Activated CD4-positive, alpha-beta T cell treated with anti-CD3 and anti-CD28 coated beads, Interleukin-2, amount 10 ng/mL, durations not matched to agents 24 days and 14 days (primary cell): ENCODE measurements at places on chromosomes 12 and 14. TPM values are rescaled to one million over a fixed set of nuclear protein-coding genes. Genes with fewer than 3 reads are reported as not detected.

- DNase-seq = no peak
Measured at GRCh38 chr12:62866451-62867082, 68.4 kb downstream of the PPM1H start.

Gene TOGARAM1
- 7.6 and 7.9 TPM in 2 replicates for total RNA-seq

DNA sequence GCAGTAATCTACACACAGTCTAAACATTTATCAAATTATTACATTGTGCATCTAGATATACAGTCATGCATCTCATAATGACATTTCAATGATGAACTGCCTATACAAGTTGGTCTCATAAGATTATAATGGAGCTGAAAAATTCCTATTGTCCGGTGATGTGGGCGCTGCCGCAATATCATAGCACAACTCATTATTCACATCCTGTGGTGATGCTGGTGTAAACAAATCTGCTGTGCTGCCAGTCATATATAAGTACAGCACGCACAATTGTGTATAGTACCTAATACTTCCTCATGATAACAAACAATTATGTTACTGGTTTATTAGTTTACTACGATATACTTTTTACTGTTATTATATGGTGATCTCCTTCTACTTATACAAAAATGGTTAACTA lies 768.8 kb upstream of the NOVA1 start:
- no peak for DNase-seq

DNA sequence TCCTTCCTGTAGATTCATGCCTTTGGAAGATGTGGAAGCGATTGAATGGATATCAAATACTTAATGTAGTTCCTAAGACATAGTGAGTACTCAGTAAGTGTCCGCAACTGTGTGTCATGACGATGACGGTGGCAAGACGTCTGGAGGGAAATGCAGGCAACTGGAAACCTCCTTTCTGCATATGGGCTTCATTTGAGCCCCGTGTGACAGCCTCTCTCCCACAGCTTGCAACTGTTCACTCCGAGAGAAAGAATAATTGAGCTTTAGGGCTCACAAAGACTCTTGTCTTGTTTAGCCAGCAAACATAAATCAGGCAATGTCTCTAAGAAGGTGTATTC lies 6.9 kb downstream of the CFAP251 start:
- DNase-seq = no peak

- no peak for DNase-seq
Measured at GRCh38 chr12:22856178-22856577, 231.2 kb downstream of the ETNK1 start.

- DNase-seq = no peak
Measured at GRCh38 chr12:25364529-25365339, 114.0 kb upstream of the KRAS start.

DNA sequence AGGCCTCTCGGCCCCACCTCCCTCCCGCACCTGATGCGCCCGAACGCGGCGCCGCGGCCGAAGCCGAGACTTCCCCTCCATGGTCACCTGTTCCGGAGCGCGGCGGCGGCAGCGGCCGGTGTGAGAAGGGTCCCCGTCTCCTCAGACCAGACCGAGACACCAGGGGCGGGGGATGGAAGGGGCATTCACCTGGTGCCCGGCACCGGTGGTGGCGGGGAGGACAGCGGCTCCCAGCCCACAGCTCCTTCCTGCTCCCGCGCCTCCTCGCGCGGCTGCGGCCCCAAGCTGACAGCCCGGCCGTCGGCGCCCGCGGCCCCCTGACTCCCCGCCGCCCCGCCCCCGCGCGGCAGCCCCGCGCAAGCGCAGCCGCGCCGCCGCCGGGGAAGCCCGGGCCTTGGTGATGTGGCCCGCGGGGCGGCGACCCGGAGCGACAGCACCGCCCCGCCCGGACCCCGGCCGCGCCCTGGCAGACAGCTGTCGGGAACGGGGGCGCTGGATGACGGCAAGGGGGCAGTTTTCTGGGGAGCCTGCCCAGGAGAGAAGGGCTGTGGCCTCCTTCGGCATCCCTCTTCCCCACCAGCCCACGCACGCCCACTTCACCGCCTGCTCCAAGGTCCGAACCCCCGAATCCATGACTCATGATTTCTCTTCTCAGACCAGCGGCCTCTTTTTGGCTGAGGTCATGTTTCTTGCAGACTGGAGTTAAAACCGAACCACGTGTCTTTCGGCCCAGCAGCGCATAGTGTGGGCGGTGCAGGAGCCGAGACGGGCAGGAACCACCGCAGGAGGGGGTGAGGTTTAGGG lies at the start of gene SLC41A2:
Gene SLC41A2 (minus strand): TSS at position 290 of the 804 bp plus-strand sequence. CDS start 29,763 bp downstream, outside the sequence.
- DNase-seq = peak; percentile 95

DNA sequence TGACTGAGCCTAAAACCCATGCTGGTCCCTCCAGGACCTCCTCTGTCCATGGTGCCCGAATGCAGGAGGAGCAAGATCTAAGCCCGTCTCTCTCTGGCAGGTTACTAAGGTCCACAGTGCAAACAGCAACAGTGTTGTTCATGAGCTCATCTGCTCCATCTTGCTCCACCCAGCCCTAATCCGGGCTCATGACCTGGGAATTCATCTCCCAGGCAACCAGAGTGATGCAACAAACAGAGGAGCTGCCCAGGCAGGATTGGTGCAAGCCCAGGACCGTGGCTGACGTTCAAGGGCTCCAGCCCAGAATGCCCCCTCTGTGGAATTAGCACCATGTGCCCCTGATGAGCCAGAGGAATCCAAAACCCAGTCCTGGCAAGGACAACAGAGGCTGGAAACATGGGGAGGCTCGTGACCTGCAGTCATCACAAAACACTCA lies 29.9 kb downstream of the HSPB8 start:
- no peak for DNase-seq

DNA sequence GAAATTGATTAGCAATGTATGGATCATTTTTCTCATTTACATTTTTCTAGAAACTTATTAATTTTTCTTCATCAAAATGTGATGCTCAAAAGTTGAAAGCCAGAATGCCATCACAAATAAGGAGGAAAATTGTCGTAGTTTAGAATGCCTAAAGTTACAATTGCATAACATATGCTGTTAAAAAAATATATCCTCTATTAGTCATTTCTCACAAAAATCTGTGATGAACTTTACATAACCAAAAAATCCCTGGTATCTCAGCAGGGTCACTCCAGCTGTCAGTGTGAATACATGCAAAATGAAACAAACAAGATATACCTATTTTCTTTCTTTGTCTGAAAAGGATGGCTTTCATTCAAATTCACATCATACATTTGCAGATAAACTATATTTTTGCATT lies 358.9 kb downstream of the PAWR start:
- no peak for DNase-seq

DNA sequence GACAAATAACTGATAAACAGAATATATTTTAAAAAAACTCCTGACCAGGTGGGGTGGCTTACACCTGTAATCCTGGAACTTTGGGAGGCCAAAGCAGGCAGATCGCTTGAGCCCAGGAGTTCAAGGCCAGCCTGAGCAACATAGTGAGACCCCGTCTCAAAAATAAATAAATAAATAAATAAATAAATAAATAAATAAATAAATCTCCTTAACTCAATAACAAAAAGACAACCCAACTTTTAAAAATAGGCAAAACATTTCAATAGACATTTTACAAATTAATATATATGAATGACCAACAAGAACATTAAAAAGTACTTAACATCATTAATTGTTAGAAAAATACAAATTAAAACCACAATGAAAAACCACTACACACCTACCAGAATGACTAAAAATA lies 56.2 kb upstream of the CAPRIN2 start:
- no peak for DNase-seq

Gene CAPZA3
- total RNA-seq = not detected in 2 replicates

Gene DAZAP2
- 135 and 146 TPM in 2 replicates for total RNA-seq

GRCh38 chr14:90454041-90455000 lies 57.5 kb downstream of the CALM1 start:
- DNase-seq = peak; percentile 58

- DNase-seq = no peak
Measured at GRCh38 chr12:10641735-10642500, 28.5 kb upstream of the MAGOHB start.

DNA sequence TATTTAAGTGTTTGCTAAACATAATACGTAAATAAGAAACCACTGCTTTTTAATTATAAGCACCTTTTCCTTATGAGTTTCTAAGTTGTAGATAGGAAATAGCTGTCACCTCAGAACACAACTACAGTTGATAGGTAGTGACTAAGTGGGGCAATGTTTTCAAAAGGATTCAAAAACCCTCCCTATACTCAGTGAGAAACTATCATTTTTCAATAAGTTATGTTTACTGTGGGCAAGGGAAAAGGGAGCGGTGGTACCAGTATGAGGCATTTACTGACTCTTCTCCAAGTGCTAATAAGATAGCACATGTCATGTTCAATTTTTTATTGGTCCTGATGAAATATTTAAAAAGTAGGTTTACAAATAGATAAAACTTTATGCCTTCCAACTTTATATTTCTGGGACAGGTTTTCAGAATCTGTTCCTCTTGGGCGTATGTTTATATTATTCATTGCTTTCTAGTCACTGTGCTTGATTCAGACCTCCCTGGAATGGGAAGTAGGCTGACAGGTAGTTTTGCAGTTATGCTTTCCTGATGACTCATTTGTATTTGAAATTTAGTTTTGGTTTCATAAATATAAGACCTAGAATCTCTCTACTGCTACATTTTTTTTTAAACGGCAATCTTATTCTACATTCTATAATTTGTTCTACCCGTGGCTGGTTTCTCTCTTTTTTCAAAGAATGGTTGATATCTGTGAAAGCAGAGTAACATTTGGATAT lies 153.1 kb downstream of the TMEM117 start:
- DNase-seq = no peak

GRCh38 chr12:22002430-22002829 lies 43.6 kb upstream of the CMAS start:
- no peak for DNase-seq
